ENCODE measurements at places on chromosomes 7 and 10. TPM values are rescaled to one million over a fixed set of nuclear protein-coding genes. Genes with fewer than 3 reads are reported as not detected.

DNA sequence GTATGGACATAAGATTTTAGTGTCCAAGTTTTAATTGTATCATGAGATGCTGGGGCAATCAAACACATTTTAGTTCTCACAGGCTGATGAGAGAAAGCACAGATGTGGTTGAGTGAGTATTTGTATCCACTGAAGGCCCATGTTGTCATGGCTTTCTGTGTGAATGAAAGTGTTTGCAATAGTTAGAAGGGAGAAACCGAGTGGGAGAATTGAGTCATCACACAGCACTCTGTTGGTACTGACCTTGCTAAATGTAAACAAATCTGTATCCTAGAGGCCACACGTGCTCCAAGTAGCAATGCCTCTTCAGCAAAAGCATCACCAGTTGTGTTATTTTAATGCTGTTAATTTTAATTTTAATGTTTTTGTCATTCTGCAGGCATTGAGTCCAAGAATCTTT lies 121.2 kb downstream of the EMX2 start:
- no peak overlapping the region for H3K4me3 ChIP-seq
- no peak overlapping the region for H3K27ac ChIP-seq
- no peaks in the 10 kb centered on the region for H3K36me3 ChIP-seq
- peaks cover 3% of the 10 kb centered on the region for H3K27me3 ChIP-seq
- no peak for DNase-seq

DNA sequence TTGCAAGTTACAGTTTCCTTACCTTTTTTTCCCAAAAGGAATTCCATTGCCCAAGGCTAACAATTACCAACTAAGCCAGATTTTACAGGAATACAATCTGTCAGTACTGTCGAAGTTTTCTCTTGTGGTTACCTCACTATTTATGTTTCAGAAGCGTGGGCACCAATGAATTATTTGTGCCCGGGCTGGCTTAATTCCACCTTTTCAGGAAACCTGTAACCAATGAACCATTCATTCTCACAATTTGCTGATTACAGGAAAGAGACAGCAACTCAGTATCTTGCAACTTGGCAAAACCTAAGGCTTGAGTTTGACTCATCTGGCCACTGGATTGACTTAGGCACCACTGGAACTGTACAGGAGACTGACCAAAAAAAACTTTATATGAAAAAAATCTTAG lies 485.6 kb downstream of the INHBA start:
- no peak for DNase-seq
- no peak overlapping the region for H3K4me3 ChIP-seq
- no peaks in the 10 kb centered on the region for H3K27me3 ChIP-seq
- H3K27ac ChIP-seq: no peak overlapping the region
- H3K36me3 ChIP-seq: no peaks in the 10 kb centered on the region

GRCh38 chr10:127899766-127900387 lies 7.0 kb upstream of the PTPRE start:
- no peaks in the 10 kb centered on the region for H3K36me3 ChIP-seq
- H3K27me3 ChIP-seq: peaks cover 41% of the 10 kb centered on the region
- no peak overlapping the region for H3K4me3 ChIP-seq
- no peak for DNase-seq
- peaks cover 9% of the 10 kb centered on the region for H3K4me1 ChIP-seq
- no peak overlapping the region for H3K27ac ChIP-seq

GRCh38 chr7:53272081-53272480 lies 236.6 kb downstream of the POM121L12 start:
- DNase-seq: no peak
- H3K4me3 ChIP-seq: no peak overlapping the region
- H3K27me3 ChIP-seq: no peaks in the 10 kb centered on the region
- H3K4me1 ChIP-seq: no peaks in the 10 kb centered on the region
- no peak overlapping the region for H3K27ac ChIP-seq

- no peak for DNase-seq
- no peaks in the 10 kb centered on the region for H3K4me1 ChIP-seq
- H3K4me3 ChIP-seq: no peak overlapping the region
- H3K27me3 ChIP-seq: no peaks in the 10 kb centered on the region
- no peaks in the 10 kb centered on the region for H3K36me3 ChIP-seq
- H3K27ac ChIP-seq: no peak overlapping the region
These were observed 835.0 kb upstream of the COBL start for GRCh38 chr7:52151559-52151958.

- H3K36me3 ChIP-seq: no peaks in the 10 kb centered on the region
- peaks cover 35% of the 10 kb centered on the region for H3K27me3 ChIP-seq
- H3K4me1 ChIP-seq: peaks cover 5% of the 10 kb centered on the region
- no peak for DNase-seq
- no peak overlapping the region for H3K4me3 ChIP-seq
These were observed 41.0 kb upstream of the CDK1 start for GRCh38 chr10:60737242-60737641.

DNA sequence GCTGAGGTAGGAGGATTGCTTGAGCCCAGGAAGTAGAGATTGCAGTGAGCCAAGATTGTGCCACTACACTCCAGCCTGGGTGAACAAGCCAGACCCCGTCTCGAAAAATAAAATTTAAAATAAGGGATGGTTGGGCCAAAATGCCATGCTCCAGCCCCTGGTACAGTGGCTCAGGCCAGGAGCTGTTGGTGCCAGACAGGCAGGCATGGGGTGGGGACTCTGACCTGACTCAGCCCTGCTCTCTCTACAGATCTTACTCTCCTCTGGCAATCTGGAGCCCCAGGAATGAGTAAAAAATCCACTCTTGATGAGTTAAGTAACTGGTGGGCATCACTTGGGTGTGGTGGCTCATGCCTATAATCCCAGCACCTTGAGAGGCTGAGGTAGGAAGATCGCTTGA lies 8.4 kb upstream of the TMEM120A start:
- H3K27me3 ChIP-seq: no peaks in the 10 kb centered on the region
- no peak for DNase-seq
- H3K4me1 ChIP-seq: peaks cover 1% of the 10 kb centered on the region

DNA sequence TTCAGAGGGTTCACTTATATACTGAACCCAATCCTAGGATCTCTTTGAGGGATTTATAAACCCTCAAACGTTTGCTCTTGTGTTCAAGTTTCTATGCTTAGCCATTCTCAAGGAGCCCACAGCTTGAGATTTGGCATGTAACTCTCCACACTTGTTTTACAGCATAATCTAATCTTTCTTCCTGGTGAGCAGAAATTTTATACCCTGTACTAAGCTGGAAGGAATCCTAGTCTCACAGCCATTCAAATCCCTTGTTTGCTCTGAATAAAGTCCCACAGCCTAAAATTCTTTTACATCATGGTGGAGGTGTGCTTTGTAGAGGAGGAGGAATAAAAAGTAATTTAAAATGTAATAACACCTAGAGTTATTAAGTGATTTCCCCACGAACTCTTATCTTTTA lies 5.3 kb upstream of the AGR2 start:
- no peak overlapping the region for H3K4me3 ChIP-seq
- peaks cover 23% of the 10 kb centered on the region for H3K27me3 ChIP-seq
- no peak for DNase-seq
- no peak overlapping the region for H3K27ac ChIP-seq
- H3K36me3 ChIP-seq: no peaks in the 10 kb centered on the region

- H3K27ac ChIP-seq: no peak overlapping the region
- H3K4me1 ChIP-seq: no peaks in the 10 kb centered on the region
- no peak overlapping the region for H3K4me3 ChIP-seq
- H3K36me3 ChIP-seq: no peaks in the 10 kb centered on the region
These were observed 230.5 kb downstream of the ARHGAP21 start for GRCh38 chr10:24493165-24493564.

DNA sequence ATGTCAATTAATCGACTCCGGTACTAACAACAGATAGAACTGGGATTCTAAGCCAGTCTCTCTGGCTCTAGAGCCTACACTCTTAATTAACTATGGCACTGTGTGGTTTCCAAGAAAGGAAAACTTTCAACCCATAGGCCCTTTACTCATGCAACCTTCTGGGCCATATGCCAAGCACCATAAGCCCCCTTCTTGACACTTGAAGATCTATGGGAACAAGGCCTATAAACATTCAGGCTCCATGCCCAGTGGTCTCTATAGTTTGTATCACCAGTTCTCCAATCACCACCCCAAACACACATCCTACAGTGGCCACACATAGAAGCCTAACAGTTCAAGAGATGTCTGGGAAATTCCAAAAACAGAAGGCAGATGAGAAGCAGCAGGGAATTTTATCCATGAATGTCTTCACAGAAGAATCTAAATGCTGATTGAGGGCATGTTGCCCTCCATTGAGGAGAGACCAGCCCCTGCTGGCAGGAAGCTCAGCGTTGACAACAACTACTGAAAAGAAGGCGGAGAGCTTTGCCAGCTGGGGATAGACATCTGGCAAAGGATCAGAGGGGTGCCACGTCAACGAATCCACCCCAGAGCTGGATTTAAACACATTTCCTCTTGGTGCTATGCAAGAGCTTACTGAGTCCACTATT lies 64.4 kb downstream of the GRM3 start:
- no peaks in the 10 kb centered on the region for H3K4me1 ChIP-seq
- no peak overlapping the region for H3K4me3 ChIP-seq
- H3K27ac ChIP-seq: no peak overlapping the region
- DNase-seq: no peak

DNA sequence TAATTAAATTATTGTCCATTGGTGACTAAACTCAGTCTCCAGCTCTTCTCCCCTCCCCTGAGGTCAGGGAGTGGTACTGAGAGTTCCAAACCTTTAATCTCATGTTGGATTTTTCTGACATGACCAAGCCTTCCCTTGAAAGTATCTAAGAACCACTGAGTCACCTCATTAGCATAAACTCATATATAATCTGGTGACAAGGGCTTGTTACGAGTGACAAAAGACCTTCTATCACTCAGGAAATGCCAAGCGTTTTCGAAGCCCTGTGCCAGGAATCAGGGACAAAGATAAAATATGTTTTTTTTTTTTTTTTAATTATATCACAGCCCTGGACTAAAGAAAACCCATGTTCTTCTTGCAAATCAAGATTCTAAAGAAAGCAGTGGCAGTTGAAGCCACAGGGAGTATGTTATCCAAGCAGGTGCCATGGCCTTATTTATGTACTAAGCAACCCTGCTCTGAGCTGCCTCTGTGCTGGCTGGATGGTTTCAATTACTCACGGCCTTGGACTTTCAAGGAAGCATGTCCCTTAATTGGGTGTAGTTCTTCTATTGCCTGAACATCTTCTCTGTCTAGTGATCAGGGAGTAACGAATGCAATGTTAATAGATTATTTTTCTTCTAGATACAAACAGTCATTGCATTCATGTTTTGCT lies 169.0 kb upstream of the PRKCQ start:
- no peak overlapping the region for H3K27ac ChIP-seq
- DNase-seq: no peak
- no peak overlapping the region for H3K4me3 ChIP-seq
- no peaks in the 10 kb centered on the region for H3K36me3 ChIP-seq

DNA sequence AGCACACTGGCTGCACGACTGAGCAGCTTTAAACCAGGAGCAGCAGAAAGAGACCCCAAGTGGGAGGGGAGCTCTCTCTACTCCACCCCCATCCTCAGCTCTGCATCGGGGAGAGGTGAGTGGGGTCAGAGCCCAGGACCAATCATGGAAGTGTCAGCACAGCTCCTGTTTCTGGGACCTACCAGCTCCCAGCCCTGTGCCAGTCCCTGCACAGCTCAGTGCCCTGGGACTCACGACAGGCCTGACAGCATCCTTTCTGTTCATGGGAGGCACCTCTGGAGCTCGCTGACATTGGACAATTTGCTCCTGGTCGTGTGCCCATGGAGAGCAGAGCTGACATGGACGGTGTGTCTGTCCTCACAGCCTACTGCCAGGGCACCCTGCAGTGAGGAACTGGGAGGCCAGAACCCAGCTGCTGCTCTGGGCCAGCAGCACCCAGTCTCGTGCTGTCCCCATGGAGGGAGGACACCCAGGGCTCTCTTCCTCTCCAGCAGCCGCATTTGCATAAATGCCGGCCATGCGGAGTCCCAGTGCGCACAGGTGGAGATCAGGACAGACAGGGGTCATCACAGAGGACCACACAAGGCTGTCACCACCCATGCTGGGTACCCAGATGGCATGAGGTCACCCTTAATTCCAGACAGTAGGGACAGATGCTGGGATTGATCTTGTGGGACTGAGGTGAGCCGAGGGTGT lies 45.9 kb upstream of the MSMB start:
- H3K4me1 ChIP-seq: peaks cover 34% of the 10 kb centered on the region
- no peak overlapping the region for H3K4me3 ChIP-seq
- no peaks in the 10 kb centered on the region for H3K36me3 ChIP-seq

- H3K27me3 ChIP-seq: no peaks in the 10 kb centered on the region
- peaks cover 2% of the 10 kb centered on the region for H3K4me1 ChIP-seq
- no peaks in the 10 kb centered on the region for H3K36me3 ChIP-seq
These were observed 243.7 kb upstream of the BMPER start for GRCh38 chr7:33661430-33662160.

- no peak for DNase-seq
- no peak overlapping the region for H3K4me3 ChIP-seq
- H3K27ac ChIP-seq: no peak overlapping the region
- H3K4me1 ChIP-seq: no peaks in the 10 kb centered on the region
- no peaks in the 10 kb centered on the region for H3K36me3 ChIP-seq
These were observed 35.2 kb downstream of the UBTD1 start for GRCh38 chr10:97533888-97534287.

GRCh38 chr7:47344171-47344955 lies 237.5 kb downstream of the TNS3 start:
- no peak overlapping the region for H3K4me3 ChIP-seq
- H3K36me3 ChIP-seq: no peaks in the 10 kb centered on the region
- peaks cover 6% of the 10 kb centered on the region for H3K27me3 ChIP-seq
- H3K4me1 ChIP-seq: no peaks in the 10 kb centered on the region
- no peak overlapping the region for H3K27ac ChIP-seq

DNA sequence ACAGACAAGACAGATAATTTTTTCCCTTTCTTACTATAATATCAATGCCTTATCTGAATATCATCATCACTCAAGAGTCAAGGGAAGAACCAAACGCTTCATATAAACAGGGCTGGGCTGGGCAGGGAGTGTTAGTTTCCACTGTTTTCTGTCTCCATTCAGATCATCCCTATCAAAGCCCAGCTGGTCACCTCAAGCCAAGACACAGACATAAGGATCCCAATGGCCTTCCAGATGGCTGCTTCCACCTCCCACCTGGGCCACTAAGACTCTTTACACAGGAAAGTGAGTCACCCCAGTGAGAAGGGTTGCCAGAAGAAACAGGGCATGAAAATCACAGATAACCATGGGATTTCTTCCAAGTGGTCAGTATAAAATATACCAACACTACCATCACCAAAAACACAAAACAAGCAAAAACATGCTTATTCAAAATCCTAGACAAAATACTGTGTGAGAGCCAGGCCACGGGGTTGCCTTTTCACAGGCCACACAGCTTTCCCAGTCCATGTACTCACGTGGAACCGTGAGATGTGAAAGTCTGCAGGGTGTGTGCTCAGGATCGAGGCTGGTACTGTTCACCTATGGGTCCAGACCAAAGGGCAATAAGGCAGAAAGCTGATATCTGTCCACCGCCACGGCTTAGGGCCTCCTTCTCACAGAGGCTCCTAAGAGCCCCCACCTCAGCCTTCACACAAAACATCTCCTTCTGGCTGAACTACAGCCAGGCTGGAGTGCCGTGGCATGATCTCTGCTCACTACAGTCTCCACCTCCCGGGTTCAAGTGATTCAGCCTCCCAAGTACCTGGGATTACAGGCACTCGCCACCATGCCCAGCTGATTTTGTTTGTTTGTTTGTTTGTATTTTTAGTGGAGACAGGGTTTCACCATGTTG lies 5.7 kb downstream of the PRSS1 start:
- DNase-seq: no peak
- H3K4me1 ChIP-seq: no peaks in the 10 kb centered on the region
- H3K27ac ChIP-seq: no peak overlapping the region
- peaks cover 7% of the 10 kb centered on the region for H3K27me3 ChIP-seq

The HYAL4 gene
- total RNA-seq: not detected

The C10orf90 gene
- total RNA-seq: not detected

The BTAF1 gene
- 59.9 TPM for total RNA-seq

The CYP2W1 gene
- not detected for total RNA-seq

The MEOX2 gene
- total RNA-seq: not detected

The KCNH2 gene
- total RNA-seq: 0.54 TPM

Data from activated naive CD8-positive, alpha-beta T cell treated with anti-CD3 and anti-CD28 coated beads, Interleukin-2, amount 10 ng/mL, durations not matched to agents 7 days and 5 days (primary cell).